ENCODE measurements at places on chromosomes 6 and 20.

DNA sequence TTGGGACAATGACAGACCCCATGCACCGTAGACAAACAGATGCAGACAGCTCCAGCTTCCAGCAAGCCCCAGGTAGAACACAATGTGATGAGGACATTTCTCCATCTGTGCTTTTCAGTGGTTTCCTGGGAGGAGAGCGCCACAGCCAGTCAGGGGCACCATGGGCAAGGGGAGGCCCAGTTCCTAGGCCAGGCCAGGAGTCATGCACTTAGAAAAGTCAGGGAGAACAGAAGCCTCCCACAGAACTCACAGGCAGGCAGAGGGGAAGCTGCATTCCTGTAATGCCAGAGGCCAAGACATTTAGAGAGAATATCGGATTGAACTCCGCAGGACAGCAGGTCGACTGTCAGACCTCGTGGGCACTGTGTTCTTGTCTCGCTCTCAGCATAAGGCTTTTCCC lies 9.2 kb downstream of the SYNDIG1 start:
- DNase-seq: no peak

- no peak for DNase-seq
These were observed 39.1 kb upstream of the ME1 start for GRCh38 chr6:83470001-83470400.

DNA sequence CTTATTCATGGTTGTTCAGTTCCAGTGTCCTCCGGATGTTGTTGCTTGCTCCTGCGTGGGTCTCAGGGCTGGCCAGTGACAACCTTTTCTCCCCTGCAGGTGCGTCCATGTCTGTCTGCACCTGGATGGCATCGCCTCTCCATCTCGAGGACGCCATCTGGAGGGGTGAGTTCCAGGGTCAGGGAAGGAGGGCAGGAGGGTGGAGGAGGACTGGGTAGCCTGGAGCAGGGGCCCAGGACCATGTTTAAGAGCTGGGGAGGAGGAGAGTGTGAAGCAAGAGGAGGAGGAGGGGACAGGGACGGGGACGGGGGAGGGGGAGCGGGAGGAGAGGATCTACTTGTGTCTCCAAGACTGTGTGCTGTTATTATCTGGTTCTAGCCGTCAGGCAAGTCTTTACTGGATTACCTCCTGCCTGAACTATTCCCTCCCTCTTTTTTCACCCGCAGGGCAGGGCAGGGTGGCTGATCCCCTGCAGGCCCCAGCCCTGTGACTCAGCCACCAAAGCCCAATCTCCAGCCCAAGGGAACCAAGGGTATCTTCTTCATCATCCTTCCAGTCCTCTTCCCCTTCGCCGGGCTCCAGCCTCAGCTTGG lies 32.2 kb upstream of the TULP1 start:
- DNase-seq: no peak

- no peak for DNase-seq
These were observed 32.1 kb upstream of the PNRC1 start for GRCh38 chr6:89048288-89048923.

- DNase-seq: no peak
These were observed 67.4 kb upstream of the SMIM28 start for GRCh38 chr6:138310294-138310693.

DNA sequence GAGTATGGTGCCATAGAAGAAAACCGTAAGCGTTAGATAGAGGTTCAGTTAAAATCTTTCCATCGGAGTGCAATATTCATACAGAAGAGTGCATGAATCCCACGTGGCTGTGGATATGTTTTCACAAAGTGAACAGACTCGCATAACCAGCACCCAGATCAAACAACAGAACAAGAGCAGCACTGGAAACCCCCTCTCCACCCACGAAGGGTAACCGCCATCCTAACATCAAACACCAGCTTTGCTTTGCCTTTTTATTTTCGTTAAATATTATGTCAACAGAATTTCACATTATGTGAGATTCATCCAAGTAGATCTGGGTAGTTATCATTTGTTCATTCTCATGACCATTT lies 4.7 kb downstream of the GTSF1L start:
- DNase-seq: no peak

DNA sequence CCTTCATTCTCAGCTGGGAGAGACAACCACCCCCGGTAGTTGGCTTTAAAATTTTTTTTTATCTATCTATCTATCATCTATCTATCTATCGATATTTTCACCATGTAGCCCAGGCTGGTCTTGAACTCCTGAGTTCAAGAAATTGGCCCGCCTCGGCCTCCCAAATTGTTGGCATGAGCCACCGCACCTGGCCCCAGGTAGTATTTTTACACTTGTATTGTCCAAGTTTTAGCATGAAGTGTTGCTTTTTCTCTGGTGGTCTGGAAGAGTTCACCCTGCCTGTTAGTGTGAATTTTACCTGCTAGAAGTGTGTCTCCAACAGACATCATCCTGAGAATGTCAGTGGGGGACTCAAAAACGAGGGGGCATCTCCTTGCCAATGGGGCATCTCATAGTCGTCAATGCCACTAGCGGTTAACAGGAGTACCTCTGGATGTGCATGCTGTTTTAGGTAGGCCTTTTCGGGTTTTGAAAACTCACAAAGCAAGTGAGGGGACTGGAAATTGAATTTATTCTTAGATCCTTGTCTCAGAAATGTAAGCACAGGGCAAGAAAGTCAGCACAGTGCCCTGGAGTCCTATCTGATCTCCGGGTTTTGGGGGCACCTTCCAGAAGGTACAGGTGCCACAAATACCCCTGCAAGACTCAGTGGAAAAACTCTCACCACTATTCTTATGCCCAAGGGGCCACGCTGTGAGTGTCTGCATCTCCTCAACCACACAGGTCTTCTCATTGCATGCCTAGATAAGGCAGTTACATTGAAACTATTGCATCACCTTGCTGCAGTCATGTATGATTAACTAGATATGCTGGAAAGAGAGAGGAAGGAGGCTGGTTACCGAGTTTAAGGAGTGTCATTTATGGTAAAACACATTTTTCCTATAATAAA lies 37.1 kb downstream of the TNFAIP3 start:
- no peak for DNase-seq

DNA sequence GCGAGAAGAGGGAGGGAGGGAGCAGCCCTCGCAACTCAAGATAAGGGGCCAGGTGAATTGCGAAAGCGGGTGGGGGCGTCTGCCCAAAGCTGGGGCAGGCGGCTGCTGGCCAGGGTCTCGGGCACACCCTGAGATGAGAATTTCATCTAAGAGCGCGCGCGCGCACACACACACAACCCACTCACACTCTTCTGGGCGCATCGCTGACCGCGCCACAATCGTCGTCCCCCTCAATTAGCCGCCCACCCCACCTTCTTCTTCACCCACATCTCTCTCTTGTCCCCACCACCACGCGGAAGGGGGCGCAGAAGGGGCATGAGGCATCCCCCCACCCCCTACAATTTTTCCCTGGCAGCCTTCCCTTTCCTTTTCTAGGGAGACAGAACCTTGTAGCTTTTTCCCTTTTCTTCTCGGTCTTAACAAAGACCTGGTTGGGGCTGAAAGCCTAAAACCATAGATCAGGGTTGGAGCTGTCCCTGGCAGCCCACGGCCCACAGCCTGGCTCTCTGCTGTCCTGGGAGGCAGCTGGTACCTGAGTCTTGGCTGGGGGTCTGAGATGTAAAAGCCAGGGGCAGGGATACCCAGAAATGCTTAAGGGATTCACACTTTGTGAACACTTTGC lies 737 bp upstream of the PTPRT start:
- no peak for DNase-seq

DNA sequence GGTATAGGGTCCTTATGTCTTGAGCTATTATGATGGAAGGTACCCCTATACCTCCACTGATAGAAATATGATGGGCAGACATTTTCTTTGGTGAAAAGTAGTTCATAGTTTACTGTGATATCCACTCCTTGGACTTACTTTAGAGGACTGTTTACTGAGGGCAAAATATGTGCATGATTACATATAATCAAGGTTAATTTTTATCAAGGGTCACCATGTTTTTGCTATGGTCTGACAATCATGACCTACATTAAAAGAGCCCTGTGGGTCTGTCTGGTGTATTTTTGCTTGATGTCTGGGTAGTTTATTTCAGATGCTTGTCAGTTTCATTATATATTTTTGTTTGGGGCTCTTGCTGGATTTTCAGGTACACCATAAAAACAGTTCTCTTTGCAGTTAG lies 40.1 kb downstream of the CDKAL1 start:
- no peak for DNase-seq

DNA sequence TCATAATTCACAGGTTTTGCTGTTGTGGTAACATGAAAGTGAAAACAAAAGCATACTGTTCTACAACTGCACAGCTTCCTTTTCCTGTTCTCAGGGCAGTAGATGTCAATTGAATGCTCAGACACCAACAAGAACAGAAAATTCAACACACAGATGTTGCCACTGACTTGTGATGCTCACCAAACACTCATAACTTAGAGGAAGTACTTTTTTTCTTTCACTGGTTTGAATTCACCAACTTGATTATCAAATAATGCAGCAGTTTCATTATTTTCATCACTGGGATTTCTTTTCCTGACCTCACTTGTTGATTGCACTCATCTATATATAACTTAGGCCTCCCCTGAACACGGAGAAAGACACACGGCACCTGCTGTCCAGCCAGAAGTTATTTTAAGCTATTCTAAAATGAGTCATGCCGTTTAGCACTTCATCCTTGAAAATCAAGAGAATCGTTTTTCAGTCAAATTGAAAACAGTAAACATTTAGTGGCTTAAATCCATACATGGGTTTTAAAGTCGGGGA lies 949 bp downstream of the TXLNB start:
- DNase-seq: no peak

DNA sequence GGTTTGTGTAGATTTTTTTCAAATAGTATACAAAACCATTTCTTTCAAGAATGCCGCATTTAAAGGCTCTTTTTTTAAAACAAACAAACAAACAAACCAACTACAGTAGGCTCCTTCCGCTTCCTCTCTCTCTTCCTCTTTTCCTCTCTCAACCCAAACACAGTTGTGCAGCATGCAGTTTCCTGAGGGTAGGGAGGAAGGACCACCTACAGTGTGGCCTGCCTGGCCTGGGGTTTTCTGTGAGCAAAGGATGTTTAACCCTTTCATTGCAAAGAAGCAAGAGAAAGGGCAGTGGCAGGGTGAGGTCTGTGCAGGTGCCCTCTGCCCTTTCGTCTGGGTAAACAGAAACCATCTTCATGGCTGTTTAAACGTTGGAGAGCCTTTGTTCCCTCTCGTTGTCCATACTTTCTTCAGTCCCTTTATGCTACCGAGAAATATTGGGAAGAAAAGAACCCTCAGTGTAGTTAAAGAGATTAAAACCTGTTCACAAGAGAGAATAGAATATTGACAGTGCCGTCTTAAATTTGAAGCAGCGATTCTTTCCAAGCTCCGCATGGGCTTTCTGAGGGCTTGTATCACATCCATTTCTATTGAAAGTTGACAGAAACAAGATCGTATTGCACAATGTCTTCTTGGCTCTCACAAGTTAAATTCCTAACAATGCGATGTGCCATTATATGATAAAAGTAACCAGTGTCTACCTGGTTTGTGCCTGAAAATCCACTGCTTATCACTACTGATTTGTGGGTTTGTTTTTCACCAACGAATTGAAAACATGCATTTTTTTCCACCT lies 215.5 kb upstream of the SNX9 start:
- no peak for DNase-seq

- no peak for DNase-seq
These were observed 40.4 kb upstream of the POPDC3 start for GRCh38 chr6:105220186-105220585.

- no peak for DNase-seq
These were observed 60.4 kb downstream of the SOBP start for GRCh38 chr6:107550241-107550840.

DNA sequence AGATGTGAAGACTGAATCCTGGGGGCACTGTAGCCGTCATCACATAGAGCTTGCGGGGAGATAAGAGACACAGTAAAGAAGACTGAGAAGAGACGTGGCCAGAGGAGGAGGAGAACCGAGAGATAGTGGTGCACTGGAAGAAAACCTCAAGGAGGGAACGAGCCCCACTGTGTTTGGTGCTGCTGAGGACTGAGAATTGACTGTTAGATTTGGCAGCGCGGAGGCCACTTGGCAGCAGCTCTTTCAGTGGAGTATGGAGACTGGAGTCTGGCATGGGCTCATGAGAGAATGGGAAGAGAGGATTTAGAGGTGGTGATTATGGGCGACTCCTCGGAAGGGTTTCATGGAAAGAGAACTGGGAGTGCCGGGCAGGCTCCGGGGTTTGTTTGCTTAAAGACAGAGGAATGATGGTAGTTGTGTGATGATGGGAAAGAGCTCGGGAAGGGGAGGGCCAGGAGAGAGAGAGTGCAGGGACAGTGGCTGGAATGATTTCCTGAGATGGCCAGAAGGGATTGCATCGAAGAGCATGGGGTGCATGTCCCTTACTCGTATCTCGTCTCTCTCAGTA lies 18.0 kb downstream of the CDYL start:
- no peak for DNase-seq

GRCh38 chr6:9089724-9090123 lies 654.4 kb upstream of the SLC35B3 start:
- DNase-seq: no peak

GRCh38 chr6:165274611-165275010 lies 34.8 kb downstream of the C6orf118 start:
- DNase-seq: no peak

DNA sequence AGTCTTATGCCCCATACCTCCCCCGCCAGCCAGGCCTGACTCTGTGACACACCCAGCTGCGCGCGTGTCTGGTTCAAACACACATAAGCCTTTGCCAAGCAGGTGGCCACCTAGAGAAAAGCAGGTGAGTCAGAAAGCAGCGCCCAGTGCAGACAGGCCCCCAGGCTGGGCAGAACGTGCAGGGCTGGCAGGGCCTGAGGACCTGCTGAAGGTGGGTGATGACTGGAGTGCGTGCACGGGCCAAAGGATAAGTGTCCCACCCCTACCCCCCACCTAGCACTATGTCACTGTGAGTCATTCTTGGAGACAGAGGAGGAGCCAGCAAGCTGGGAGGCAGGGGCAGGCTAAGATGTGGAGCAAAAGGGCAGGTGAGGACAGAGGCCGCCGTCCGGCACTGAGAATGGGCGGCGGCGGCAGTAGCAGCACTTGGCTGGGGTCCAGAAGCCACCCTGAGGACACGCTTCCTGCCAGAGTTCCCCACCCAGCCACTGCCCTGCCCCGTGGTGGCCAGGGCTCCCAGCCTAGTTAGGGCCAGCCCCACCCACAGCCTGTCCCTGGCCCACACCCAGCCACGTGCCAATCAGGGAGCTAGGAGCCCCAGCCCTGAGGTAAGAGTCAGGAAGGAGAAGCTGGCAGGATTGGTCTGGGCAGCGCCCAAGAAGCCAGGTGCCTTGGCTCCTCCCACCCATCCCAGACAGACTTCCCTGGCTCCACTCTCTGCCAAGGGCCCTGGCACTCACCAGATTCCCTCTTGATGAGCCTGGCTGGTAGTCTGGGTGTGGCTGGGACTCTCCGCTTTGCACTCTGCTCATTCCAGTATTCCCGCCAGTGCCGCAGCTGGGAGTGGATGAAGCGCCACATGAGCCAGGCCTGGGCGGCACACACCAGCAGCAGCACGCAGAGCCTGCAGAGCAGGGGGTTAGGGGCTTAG lies 72.7 kb downstream of the TRAM2 start:
- no peak for DNase-seq

- peak; percentile 5 for DNase-seq
These were observed 139.1 kb downstream of the KIF16B start for GRCh38 chr20:16434062-16434664.

GRCh38 chr6:54655162-54655561 lies 191.4 kb upstream of the FAM83B start:
- no peak for DNase-seq

All from neuronal stem cell (in vitro differentiated cells).